ENCODE measurements at places on chromosomes 1 and 21.

GRCh38 chr1:20848162-20848561, 61.1 kb upstream of the HP1BP3 start:
- no peak for DNase-seq

- no peak for DNase-seq
These were observed 29.4 kb upstream of the C1orf185 start for GRCh38 chr1:51072651-51073050.

- peak; percentile 79 for DNase-seq
These were observed 46.3 kb downstream of the UMODL1 start for GRCh38 chr21:42117229-42117966.

- DNase-seq = peak; percentile 22
These were observed 9.9 kb downstream of the CD58 start for GRCh38 chr1:116560704-116561490.

GRCh38 chr1:220680085-220680687, 10.0 kb upstream of the C1orf115 start:
- peak; percentile 20 for DNase-seq

- no peak for DNase-seq
These were observed 21.5 kb upstream of the LEFTY2 start for GRCh38 chr1:225962440-225962975.

GRCh38 chr21:36282568-36283230, 37.3 kb upstream of the MORC3 start:
- no peak for DNase-seq

DNA sequence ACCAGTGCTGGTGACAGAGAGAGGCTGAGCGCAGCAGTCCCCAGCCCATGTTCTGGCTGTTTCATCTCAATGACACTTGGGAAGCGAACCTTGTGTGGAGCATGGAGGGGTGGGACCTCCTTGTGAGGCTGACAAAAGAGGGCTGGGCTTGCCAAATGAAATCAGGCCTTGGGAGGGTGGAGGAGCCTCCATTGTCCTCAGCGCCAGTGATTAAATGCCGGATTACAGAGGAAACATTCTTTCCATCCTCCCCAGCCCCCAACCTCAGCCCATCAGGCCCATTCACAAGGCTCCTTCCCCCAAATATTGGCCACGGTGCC, 63.3 kb upstream of the PAXBP1 start:
- no peak for DNase-seq

DNA sequence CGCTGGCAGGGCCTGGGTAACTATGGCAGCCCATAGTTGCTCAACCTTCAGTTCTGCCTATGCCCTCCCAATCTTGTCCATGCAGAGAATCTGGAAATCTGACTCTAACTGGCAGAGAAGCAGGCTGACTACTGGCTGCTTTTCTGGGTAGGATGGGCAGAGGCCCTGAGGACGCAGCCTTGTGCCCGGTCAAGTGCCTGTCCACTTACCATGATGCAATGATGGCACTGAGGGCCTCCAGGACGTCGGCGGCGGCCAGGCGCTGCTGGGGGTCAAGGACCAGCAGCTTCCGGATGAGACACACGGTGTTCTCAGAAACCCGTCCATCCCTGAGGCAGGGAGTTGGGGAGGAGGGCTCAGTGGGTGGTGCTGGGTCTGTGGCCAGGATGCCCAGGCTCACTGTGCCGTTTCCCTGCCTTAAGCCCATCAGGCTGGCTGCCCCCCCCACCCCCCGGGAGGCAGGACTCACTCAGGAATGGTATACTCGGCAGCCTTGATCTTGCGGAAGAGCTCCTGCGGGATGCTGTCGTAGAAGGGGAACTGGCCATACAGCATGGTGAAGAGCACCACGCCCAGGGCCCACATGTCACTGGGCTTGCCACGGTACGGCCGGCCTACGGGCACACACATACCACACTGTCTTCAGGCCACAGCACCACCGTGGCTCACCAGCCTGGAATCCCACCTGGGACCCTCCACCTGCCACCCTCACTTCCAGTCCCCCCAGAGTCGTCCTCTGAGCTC, 20.4 kb upstream of the EVA1B start:
- DNase-seq = no peak

DNA sequence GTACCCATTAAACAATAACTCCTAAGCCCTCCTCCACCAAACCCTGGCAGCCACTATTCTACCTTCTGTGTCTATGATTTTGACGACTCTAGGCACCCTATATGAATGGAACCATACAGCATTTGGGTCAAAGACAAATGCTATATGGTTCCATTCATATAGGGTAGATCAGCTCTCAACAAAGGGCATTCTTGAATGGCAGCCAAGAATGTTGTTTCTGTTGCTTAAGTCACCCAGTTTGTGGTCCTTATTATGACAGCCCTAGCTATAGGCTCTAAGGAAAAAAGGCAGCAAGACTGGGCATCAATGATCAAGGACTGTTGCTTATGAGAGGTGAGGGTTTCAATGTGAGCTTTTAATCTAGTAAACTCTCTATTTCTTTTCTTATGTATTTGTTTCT, 4.7 kb upstream of the SLC5A9 start:
- no peak for DNase-seq

DNA sequence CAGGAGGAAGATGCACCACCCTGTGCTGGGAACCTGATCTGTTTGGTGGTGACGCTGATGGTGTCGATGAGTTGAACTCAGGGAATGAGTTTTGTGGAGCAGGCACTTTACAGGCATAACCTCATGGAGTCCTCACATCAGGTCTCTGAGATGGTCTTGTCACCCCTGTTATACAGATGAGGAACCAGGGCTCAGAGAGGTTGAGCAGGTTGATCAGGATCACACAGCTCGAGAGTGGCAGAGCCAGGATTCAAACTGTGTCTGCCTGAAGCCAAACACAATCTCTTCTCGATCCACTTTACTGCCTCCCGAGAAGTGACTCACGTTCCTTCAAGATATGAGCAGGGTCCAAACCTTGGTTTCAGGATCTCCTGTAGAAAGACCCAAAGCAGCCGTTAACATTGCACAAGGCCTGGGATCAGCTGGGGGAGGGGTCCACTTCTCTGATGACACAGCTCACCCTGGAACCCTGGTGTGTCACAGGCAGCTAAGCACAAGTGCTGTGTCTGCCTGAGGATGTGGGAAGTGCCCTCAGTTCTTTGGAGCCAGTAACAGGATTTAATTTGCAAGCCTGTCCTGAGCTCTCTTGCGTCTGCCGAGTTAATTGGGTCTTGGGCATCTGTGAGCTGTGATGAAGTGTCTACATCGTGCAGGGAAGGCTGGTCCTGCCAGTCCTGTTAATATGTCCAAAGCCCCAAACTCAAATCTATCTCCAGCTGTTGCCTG, 65.4 kb upstream of the STUM start:
- DNase-seq = no peak

- no peak for DNase-seq
These were observed 431 bp downstream of the RAB42 start for GRCh38 chr1:28592321-28593071.

- DNase-seq = no peak
These were observed 46.1 kb downstream of the PLEKHA6 start for GRCh38 chr1:204313675-204314074.

DNA sequence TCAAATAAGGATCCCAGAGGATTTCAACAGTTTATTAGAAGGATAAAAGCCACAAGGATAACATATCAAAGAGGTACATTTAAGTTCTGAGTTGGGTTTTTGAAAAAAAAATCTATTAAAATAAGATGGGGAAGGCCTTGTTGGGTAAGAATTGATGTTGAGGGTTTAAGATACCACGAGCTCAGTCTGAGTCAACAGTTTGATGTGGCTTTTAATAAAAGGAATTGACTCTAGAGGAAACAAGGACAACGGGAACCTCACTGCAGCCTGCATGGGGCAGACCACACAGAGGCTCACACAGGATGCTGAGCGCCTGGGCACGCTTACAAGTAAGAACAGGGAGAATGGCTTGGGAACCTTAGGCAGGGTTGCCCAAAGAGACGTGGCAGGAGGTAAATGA, 107.5 kb downstream of the TIAM1 start:
- no peak for DNase-seq

GRCh38 chr1:161092621-161093028, 3.3 kb upstream of the NECTIN4 start:
- DNase-seq = no peak

- DNase-seq = no peak
These were observed 41.7 kb downstream of the TMEM53 start for GRCh38 chr1:44632598-44632997.

DNA sequence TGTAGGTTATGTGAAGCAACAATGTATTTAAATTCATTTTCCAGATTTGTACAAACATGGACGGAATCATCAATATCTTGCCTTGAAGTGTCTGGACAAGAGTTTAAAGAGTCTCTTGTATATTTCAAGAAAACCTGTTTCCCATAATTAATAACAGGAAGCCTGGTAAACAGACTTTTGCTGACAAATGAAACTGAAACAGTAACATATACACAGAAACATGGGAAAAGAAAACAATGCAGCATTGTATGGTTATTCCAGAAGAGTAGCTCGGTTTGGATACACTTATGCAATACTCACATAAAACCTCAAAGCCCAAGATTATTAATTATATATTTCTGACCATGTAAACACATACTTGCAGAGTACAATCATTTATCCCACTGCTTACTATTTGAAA, 265.5 kb downstream of the PTPRC start:
- no peak for DNase-seq

DNA sequence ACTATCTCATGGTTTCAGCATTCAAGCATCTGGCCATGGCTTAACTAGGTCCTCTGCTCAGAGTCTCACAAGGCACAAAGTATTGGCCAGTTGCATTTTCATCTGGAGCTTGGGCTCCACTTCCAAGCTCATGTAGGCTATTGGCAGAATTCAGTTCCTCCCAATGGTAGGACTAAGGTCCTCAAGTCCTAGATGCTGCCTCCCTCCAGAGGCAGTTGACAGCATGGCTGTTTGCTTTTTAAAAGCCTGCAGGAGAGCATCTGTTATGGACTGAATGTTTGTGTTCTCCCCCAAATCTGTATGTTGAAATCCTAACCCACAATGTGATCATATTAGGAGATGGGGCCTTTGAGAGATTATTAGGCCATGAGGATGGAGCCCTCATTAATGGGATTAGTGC, 38.0 kb upstream of the HLX start:
- no peak for DNase-seq

- DNase-seq = peak; percentile 80
These were observed 838 bp downstream of the CCDC28B start for GRCh38 chr1:32201011-32201855.

GRCh38 chr21:8993943-8994639, 1527.3 kb upstream of the TPTE start:
- DNase-seq = no peak

DNA sequence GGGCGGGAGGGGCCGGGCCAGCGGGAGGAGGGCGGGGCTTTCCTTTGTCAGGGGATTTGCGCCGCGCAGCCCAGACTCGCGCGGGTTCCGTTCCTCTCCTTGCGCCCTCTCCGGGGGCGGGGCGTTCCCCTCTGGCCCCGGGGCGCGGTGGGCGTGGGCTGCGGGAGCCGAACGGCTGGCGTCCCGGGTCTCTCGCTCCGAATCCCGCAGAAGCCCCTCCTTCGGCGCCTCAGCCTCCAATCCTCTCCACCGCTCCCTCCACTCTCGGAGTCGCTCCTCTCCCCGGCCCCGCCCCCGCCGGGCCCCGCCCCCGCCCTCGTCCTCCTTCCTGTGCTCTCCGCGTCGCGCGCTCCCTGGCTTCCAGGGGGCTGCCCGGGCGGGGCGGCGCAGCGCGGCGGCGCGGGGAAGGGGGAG, 82.8 kb upstream of the BMP8A start:
- DNase-seq = no peak

GRCh38 chr1:59034925-59035324, 251.1 kb upstream of the JUN start:
- no peak for DNase-seq

GRCh38 chr1:224192082-224192788, 9.2 kb downstream of the DEGS1 start:
- no peak for DNase-seq

GRCh38 chr1:229757226-229757625, 131.2 kb downstream of the URB2 start:
- DNase-seq = no peak

DNA sequence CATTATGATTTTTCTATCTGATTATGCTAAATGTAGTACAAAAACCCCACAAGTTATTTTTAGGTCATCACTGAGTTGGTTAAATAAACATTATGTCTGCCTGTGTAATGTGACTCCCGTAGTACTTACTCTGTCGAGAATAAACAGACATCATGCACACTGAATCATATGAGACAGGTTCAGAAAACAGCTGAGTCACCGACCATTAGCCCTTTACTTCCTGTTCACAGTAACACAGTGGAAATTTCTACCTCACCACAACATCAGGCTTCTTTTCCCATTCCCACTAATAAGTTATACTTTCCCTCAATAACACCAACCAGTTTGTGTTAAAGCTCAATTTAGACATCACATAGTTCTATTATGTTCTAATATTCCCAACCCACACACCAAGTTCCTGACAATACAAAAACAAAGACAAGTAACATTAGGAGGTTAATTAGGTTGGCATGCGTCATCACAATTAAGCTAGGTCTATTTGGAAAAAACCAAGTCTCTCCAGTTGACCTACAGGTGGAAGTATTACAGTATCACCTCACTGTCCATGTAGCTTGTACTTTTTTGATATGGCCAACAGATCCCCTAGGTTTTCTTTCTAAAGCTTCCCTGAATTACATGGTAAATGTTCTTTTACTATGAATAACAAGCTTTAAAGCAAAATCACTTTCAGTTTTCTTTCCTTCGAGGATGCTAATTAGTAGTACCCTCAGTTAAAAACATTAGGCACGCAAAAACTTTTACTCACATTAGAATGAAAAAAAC, 154.2 kb downstream of the EIF4G3 start:
- DNase-seq = peak; percentile 24

DNA sequence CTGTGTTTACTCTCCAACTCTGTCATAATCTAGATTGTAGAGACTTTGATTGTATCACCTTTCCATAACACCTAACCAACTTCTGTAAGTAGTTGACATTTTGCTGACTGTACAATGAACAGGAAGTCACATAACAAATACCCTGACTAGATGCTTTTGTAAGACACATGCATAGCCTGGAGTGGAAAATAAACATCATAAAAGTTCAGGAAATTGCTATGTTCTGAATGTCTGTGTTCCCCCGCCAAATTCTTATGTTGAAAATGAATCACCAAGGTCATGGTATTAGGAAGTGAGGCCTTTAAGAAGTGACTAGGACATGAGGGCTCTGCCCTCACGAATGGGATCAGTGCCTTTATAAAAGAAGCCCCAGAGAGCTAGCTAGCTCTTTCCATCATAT, 40.4 kb upstream of the ZSWIM5 start:
- no peak for DNase-seq

GRCh38 chr1:7827126-7827955, 25.5 kb downstream of the UTS2 start:
- DNase-seq = no peak

DNA sequence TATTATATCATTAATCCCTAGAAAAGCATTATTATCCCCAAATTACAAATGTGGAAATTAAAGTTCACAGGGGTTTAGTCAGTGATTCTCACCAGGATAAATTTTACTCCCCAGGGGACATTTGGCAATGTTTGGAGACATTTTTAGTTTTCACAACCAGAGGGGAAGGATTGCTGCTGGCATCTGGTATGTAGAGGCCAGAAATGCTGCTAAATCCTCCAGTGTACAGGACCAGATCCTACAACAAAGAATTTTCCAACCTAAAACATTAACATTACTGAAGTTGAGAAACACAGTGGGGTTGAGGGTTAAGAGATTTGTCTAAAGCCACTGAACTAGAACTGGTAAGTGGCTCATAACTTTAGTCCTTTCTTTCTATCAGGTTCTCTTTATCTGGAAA, 162.0 kb upstream of the SYT6 start:
- no peak for DNase-seq
